Fibroblast of lung (primary cell): ENCODE measurements at places on chromosomes 2 and 18.

GRCh38 chr2:113698892-113699447 is 57.5 kb downstream of the SLC35F5 start:
- DNase-seq: no peak

DNA sequence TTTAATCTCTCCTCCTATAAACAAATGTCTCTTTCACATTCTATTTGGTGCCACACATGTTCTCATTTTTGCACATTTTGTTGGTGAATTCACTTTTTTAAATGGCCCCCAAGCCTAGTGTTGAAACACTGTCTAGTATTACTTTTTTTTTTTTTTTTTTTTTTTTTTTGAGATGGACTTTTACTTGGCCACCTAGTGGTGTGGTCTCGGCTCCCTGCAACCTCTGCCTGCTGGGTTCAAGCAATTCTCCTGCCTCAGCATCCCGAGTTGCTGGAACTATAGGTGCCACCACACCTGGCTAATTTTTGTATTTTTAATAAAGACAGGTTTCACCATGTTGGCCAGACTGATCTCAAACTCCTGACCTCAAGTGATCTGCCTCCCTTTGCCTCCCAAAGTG is 273.8 kb upstream of the SLC14A2 start:
- DNase-seq: no peak

DNA sequence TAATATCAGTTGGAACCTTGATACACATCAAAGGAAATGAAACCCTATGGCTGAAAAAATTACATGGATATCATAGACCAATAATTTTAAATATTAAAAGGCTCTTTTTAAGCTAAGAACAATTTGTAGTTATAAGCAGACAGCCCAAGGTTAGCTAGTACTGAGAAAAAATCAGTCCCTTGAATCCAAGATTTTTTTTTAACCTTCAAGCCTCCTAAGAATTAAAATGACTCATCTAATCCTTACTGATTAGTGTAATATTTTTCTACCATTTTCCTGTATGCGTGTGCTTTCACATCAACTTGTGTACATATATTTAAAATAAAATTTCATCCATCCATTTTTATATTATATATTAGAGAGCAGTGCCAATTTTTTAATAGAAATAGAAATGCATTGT is 1004.9 kb upstream of the ZEB2 start:
- no peak for DNase-seq

DNA sequence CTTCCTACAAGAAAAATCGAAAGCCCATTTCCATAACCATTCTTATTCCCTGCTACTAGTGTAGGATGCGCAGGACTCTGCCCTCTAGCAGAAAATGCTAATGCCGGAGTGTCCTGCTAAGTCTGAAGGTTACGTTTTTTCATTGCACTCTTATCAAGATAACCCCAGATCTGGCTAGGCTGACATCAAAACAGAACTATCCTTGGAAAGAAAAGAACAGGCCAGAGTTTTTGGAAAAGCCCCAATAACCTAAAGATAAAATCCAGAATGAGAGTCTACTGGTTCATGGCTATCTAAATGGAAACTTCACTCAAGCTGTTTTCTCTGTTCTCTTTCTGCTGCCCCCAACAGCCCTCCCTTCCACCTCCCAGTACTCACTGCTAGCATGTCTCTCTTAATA is 913 bp downstream of the RNF152 start:
- DNase-seq: no peak

DNA sequence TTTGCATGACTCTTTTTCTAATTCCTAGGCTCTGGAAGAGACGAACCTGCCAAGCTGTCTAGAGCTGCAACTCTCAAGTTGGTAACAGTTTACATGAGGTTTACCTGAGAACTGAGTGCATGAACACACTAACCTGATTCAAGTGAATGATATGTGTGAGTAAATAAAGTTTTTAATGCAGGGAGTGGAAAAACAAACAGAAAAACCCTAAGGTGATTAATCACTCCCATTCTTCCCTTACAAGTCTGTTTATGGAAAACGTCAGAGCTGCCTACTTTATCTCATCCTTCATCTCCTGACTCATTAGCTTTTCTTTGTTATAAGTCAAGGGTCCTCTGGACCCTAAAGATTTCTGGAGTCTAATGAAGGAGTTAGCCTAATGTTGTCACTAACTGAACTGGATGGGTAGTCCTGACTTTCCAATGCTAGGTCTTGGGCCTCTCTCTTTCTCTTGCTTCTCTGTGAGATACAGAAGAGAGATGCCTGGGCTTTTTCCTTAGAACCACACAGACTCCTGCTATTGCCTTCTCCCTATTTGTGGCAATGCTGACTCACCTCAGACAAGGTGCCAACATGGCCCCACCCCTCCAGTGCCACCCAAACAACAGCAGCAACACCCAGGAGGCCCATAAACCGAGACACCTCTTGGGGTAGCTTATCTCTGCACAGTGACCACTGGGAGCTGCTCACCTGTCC is 952.4 kb downstream of the EPHA4 start:
- peak; percentile 82 for DNase-seq

GRCh38 chr2:236633775-236634560 is 64.3 kb downstream of the ACKR3 start:
- no peak for DNase-seq
